ENCODE measurements at places on chromosomes 13 and 19. TPM values are rescaled to one million over a fixed set of nuclear protein-coding genes. Genes with fewer than 3 reads are reported as not detected.

GRCh38 chr13:97313551-97314260 is 91.6 kb downstream of the MBNL2 start:
- DNase-seq: no peak

DNA sequence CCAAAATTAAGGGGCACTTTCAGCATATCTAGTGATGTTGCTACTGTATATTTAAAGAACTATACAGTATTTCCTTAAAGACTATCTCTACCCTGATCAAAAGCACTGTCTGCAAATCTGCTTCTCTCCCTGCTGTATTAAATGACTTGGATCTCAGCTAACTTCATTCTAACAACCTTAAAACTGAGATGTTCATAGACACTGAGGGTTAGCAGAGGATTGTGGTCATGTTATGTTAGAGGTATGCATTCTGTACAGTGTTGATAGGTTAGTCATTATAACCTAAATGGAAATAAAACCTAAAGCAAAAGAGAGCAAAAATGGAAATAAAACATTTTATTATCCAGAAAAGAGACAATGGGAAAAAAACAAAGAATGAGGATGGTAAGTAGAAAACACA is 9.9 kb downstream of the GPR183 start:
- no peak for DNase-seq

Gene ADGRE3
- total RNA-seq: not detected

Gene ZNF534
- total RNA-seq: 0.62 TPM

DNA sequence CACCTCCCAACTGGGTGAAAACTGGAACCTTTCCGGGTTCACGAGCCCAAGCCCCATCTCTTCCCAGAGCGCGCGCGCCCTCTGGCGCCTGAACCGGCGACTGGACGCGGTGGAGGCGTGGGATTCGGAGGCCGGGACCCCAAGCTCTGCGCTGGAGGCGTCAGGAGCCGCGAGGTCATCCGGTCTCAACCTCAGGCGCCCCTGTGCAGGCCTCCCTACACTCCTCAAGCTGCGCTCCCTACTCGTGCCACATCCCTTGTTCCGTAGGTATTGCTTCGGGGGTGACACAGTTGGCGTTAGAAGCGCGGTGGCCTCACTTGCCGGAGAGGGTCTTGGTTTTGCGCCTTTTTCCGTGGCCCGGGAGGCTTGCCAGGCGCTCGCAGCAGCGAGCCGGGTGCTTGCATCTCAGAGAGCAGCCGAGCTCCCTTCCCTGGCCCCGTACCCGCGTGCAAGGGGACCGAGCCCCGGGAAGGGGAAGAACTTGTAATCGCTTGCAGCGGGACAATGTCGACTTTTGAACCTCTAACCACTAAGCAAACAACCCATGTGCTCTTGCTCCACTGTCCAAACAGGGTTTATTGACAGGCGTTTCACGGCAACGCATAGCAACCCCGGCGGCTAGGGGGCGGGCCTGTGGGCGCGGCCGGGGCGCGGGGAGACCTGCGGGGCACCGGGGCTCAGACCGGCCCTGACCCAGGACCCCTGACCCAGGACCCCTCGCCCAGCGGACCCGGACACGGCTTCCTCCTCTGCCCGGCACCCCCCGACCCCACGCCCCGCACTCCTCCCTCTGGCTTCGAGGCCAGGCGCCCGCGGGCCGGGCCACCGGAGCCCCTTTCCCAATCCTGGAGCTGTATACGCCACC is 8.5 kb downstream of the CDX2 start:
- DNase-seq: peak; percentile 95

Gene ZNF304
- total RNA-seq: 11.6 TPM

DNA sequence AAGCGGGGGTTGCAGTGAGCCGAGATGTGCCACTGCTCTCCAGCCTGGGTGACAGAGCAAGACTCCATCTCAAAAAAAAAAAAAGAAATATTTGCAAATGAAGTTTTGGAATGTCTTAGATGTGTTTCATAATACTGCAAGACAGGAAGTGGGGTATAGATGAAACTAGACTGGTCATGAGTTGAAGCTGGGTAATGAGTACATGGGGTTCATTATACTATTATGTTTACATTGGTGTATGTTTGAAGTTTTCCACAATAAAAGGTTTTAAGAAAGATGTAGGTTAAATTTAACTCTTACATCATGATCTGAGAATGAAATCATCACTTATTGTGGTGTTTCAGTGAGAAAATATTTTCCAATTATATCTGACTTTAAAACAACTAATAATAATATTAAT is 19.0 kb downstream of the FNDC3A start:
- DNase-seq: no peak

DNA sequence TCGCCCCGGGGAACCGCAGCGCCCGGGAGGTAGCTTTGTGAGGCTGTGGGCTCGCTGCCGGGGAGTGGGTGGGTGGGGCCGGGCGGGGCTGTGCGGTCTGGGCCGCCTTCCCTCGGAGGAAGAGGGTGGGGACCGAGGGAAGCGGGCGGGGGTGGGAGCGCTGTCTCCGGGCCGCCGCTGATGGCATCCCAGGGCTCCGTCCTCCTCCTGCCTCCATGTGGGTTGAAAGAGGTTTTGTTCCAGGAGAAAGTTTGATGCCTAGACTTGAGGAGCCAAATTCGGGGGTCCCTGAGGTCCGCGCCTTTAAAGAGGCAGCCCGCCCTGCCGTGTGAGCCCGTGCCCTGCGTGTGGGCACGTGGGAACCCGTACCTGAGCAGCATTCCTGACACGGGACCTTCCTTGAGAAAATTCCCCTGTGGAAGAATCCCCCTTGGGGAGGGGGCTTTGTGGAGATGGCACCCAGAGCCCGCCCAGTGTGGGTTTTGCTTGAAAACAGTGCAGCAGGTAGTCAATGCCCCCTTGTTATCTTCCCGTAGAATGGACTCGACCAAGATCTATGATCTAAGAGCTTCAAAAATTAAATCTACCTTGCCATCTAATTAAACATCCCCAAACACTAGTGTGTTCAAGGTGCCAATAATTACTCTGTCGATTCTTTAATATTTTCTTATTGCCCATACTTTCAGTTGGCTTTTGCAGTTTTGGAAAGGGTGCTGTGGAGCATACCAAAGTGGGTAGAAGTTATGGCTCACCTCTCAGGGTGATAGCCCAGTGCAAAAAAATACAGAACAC is 107.8 kb downstream of the RXFP2 start:
- DNase-seq: no peak

GRCh38 chr19:6086068-6086788 is 24.1 kb downstream of the RFX2 start:
- DNase-seq: no peak

GRCh38 chr19:20787786-20788185 is 11.7 kb downstream of the ZNF66 start:
- DNase-seq: no peak

DNA sequence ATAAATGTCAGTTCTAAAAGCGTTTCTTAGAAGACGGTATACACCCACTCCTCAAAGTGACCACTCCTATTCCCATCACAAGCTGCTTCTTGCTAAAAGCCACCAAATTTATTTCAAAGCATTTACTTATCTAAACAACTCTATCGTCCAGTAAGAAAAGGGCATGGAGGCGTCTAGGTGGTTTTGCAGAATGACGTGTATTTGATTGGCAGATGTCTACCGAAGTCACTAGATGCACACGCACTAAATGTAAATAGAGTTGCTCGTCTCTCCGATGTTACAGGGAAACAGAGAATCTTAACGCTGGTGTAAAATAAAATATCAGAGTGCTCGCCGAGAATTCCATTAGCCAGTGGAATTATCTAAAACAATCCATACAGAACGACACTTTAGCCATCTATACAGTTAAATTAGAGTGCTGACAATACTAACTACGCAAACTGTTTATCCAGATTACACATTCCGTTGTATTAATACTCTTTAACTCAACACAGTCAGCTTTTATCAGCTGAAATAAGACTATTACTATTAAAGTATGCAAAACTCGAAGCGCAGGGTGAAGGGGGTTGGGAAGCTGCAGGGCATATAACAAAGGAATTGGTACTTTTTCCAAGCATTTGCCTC is 1.9 kb downstream of the KLF12 start:
- no peak for DNase-seq

DNA sequence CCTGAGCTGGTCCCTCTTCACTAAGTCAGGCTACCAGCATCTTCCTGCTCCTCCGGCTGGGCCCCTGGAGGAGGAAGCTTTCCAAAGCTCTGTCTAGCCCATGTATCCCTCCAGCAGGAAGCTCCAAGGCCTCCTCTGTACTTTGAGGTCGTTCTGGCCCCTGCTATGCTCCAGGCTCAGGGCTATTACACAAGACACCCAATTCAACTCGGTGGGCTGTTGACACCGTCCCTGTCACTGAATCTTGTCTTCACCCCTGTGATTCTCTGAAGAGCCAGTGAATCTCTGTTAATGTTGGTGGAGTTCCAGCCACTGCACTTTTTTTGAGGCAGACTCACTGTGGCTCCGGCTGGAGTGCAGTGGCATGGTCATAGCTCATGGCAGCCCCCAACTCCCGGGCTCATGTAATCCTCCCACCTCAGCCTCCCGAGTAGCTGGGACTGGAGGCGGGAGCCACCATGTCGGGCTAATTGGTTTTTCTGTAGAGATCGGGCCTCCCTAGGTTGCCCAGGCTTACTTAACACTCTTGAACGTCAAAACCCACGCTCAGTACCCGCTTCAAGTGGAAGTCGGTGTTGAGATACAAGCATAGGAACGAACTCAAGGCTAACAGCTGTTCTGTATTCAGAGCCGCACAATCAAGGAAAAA is 512 bp upstream of the REX1BD start:
- peak; percentile 53 for DNase-seq

- DNase-seq: no peak
These were observed 25.3 kb upstream of the FBXO27 start for GRCh38 chr19:39057615-39058014.

DNA sequence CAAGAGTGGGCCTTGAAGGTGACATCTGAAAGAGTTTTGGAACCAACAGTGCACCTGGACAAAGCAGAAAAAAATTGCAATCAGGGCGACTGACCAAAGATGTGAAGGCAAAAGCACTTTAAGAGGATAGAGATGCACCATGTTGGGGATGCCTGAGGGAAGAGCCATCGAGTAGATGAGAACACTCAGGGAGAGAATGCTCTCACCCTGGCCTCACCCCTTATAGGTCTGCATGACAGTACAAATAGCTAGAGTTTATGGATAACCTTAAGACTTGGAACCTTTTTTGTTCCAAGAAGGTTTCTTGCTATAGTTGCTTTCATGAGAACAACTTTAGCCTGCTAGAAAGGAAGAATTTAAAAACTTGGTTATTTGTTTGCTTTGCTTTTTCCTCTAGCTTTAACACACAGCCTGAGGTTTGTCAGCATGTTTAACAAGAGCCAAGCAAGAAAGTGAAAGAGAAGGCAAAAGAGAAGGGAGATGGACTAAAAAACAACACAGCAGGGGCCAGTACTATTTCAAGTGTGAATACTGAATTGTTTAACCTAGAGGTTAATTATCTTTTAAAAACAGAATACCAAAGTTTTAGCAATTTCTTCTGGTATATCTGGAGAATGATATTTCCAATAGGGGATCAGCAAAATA is 418.9 kb downstream of the DIAPH3 start:
- no peak for DNase-seq

DNA sequence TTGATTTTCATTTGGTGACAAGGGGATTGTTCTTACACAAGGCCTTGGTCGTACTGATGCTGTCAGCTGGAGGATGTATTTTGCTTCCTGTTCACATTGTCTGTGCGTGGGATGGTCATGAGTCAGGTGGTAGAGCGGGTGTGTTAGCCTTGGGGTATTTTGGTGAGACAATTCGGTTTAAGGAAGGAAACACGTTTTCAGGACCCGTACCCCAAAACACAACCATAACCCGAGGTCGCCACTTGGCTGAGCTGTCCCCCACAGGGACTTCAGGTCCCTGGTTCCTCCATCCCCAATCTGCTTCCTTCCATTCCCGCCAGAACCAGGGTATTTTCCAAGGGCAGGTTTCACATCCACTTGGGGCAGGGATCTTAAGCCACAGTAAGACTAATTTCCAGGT is 15.0 kb downstream of the MYO9B start:
- no peak for DNase-seq

Gene KCNRG
- 0.55 TPM for total RNA-seq

GRCh38 chr19:4319067-4319718 is 14.8 kb downstream of the FSD1 start:
- no peak for DNase-seq

GRCh38 chr13:27168086-27168485 is 3.5 kb downstream of the USP12 start:
- no peak for DNase-seq

- DNase-seq: peak; percentile 94
These were observed 1.4 kb downstream of the PLPP2 start for GRCh38 chr19:289651-290371.

DNA sequence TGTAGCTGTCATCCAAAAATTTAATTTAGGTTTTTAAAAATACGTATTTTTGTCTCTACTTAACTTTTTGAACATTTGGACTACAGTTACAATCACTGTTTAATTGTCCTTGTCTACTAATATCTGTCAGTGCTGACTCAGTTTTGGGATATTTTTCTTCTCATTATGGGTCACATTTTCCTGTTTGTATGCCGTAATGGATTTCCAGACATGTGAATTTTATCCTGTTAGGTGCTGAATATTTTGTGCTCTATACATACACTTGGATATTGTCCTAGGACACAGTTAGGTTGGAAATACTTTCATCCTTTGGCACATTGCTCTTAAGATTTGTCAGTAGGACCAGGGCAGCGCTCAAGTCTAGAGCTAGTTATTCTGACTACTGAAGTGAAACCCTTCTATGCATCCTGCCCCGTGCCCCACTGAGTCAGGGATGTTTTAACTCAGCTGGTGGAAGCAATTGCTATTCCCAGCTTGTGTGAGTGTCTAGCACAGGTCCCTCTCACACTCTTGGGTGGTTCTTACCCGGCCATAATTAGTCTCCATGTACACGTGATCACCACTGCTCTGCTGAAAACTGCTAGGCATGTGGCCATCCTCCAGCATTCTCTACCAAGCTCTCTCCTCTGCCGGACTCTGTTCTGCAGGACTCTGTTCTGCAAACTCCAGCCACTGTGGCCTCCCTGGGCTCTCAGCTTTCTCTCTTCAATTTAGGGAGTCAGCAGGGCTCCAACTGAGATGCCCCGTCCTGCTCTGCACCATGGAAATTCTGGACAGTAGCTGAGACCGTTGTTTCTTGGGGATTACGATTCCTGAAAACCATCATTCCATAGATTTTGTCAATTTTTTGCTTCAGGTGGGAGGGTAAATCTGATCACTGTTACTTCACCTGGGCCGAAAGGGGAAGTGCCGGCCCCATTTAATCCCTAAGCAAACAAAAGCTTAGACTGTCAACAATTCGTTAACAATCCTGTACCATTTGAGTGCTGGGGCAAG is 11.1 kb downstream of the PROZ start:
- no peak for DNase-seq
